Brain microvascular endothelial cell (primary cell): ENCODE measurements at places on chromosomes 2 and 18.

GRCh38 chr2:5479265-5479928, 212.8 kb upstream of the SOX11 start:
- DNase-seq, result no peak

GRCh38 chr2:95014126-95014708, 11.3 kb upstream of the MAL start:
- DNase-seq, result no peak

DNA sequence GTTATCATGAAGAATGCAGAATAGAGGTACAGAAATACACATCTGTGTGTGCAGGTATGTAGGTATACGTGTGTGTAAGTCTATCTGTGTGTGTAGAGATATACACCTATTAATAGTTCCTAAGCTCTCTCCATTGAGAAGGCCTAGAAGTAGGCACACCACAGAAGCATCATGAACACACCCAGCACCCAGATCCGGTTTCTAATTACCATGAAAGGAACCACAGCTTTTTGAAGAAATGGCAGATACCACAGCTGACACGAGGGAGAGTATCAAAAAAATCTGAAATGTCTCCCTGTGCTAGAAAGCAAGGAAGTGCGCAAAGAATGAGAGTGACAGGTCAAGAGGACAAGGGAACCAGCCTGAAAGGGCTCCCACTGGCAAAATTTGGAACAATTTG, 27.7 kb upstream of the AP1S3 start:
- no peak for DNase-seq

DNA sequence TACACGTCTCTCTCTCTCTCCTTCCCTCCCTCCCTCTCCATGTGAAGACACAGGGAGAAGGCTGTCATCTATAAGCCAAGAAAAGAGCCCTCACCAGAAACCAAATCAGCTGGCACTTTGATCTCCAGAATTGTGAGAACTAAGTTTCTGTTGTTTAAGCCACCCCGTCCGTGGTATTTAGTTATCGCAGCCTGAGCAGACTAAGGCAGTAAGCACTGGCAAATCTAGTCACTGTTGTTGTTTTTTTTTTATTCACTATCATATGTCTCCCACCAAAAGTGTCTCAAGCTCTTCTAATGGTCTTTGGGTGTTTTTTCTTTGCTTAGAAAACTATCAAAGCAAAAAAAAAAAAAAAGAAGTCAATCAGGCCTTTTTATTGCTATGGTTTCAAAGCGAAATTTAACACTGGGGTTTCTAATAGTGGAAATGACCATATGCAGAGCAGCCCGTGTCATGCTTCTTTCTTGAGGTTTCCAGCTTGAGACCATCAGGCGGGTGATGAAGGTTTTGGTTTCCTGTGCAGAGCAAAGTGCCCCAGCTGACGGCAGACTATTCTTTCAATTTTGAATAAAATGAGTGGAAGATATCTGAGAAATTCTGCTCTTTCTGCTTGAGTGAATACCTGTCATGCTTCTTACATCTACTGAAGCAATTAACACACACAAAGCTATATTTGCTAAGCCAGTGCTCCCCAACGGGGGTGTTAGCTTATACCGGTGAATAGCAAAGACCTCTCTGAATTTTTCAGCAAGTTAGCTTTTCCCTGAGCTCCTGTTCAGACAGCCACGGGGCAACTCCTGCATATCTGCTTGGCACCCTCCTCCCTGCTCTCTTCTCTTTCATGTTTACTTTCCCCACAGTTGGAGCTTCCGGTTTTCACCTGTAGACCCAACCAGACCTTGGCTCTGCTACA, 394.1 kb upstream of the ATP5MC3 start:
- DNase-seq, result no peak

DNA sequence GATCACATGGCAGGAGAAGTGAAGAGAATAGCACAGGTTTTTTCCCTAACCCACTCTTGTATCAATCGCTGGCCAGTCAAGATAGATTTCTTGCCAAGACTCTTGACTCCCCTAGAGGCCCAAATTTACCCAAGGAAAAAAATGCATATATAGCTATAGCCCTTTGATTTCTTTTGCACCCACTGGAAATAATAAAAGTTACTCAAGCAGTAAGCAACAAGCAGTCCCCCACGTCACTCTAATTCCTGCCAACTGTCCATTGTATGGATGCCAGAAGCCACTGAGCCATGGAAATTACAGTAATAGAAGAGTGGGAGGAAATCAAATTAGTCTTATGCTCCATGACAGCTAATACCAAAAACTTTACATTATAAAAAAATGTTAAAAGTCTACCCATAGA, 125.3 kb upstream of the SLC39A10 start:
- DNase-seq, result no peak

GRCh38 chr2:229675569-229675968, 38.8 kb downstream of the DNER start:
- no peak for DNase-seq

DNA sequence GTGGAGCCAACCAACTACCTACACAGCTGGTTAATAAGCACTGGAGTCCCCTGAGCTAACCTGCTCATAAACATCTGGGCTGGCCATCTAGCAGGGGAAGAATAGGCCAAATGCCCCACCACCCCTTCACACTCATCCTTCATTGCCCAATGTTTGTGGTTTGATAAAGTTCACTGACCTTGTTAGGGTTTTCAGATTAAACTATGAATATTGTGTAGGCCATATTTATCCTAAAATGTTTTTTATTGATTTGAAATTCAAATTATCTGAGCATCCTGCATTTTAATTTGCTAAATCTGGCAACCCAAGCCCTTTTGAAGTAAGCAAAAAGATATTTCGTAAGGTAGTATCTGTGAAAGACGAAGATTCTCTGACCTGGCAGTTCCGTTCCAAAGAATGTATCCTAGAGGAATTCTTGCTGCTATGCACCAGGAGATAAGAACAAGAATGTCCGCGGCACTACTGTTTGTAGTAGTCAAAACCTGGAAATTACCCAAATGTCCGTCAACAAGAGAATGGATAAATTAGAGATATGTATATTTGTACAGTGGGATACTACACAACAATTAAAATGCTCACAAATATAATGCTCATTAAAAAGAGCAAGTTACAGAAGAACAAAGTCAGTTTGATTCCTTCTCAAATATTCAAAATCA, 5.8 kb upstream of the TLK1 start:
- DNase-seq, result no peak

- no peak for DNase-seq
Observed at GRCh38 chr2:62071126-62071598, 124.8 kb upstream of the B3GNT2 start.

GRCh38 chr2:218927876-218928275, 31.6 kb upstream of the CDK5R2 start:
- no peak for DNase-seq

DNA sequence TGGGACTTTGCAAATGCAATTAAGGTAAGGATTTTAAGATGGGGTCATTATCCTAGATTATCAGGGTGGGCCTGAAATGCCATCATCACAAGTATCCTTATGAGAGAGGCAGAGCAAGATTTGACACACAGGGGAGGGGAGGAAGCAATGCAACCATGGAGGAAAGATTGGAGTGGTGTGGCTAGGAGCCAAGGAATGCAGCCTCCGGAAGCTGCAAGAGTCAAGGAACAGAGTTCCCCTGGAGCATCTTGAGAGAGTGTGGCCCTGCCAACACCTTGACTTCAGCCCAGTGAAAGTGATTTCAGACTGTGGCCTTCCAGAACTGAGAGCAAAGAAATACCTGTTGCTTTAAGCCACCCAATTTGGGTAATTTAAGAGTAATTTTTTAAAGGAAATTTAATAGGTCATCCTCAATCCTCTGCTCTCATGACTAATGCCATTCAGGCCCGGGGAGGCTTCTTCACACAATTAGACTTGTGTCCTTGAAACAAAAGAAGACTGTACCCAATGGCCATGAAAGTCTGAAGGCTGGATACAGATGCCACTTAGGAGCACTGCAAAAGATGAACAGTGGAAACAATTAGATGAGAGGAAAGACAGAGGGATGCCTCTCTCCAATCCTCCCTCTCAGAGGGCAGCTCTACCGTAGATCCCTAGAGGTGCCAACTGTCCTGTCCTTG, 250.3 kb upstream of the ID2 start:
- no peak for DNase-seq

DNA sequence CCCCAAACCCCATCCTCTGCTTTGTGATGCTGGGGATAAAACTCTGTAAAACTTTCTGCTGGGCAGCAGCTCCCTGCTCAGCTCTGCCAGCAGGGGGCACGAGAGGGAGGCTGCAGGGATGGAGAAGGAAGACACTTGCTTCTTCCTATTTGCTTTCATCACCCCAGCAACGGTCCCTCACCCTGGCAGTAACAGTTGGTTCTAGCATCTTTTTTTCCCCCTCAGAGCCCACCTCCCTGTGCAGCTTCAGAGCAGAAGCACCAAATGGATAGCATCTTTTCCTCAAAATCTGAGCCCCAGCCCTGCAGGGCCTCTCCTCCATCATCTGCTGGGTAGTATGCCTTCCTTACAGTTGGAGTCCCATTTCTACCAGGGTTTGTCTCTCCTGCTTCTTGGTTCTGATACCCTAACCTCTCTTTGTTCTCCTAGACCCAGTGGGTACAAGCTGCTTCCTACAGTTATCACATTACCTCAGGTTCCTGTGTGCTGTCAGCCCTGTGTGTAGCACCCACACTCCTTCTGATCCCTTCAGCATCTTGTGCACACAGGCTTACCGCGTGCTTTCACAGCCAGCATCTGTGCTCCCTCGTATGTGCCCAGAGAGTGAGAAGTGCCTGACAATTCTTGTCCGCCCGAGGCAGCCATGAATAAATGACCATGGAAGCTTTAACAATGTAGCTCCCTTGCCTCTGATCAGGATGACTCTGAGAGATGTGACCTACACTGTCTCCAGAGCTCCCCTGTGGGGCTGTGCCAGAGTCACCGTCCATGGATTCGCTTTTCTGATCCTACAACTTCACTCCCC, 14.5 kb downstream of the CKAP2L start:
- peak; percentile 81 for DNase-seq

DNA sequence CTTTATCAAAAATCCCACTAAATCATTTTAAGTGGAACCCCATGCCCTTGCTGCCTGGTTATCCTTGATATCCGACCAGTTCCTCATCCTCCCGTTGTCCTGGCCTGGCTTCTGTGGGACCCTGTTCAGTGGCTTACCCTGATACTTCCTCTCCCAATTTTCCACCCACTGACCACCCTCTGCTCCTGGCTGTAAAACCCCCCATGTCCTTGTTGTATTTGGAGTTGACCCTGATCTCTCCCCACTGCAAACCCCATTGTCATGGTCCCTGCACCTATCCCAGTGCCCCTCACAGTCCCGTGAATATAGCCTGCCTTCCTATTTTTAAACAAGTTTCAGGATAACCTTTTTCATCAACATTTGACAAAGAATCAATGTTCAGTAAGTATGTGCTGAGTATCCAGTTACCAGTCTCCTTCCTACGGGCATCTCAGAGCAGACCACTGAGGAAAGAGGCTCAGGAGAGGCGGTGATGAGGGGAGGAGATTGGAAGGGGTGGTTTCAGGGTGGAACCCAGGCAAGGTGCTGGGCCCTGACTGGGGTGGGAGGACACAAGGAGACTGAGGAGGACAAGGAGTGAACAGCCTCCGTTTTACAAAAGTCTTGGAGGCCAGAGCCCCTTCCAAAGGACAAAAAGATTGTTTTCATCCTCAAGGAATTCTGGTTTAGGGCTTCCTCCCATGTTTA, 131.8 kb downstream of the PXDN start:
- no peak for DNase-seq

DNA sequence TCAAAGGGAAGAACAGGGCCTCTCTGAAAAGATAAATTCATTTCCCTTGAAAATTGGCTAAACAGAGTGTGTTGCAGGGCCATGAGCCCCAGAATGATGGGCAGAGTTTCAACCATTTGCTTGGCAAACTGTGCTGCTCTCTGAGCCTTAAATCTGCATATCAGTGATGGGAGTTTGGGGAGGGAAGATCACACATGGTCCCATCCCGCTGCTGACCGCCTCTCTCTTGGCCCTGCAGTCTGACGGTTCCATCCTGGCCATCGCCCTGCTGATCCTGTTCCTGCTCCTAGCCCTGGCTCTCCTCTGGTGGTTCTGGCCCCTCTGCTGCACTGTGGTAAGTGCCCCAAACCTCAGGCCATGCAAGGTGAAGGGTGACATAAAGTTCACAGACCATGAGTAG, 139.0 kb downstream of the ANTXR1 start:
- no peak for DNase-seq

DNA sequence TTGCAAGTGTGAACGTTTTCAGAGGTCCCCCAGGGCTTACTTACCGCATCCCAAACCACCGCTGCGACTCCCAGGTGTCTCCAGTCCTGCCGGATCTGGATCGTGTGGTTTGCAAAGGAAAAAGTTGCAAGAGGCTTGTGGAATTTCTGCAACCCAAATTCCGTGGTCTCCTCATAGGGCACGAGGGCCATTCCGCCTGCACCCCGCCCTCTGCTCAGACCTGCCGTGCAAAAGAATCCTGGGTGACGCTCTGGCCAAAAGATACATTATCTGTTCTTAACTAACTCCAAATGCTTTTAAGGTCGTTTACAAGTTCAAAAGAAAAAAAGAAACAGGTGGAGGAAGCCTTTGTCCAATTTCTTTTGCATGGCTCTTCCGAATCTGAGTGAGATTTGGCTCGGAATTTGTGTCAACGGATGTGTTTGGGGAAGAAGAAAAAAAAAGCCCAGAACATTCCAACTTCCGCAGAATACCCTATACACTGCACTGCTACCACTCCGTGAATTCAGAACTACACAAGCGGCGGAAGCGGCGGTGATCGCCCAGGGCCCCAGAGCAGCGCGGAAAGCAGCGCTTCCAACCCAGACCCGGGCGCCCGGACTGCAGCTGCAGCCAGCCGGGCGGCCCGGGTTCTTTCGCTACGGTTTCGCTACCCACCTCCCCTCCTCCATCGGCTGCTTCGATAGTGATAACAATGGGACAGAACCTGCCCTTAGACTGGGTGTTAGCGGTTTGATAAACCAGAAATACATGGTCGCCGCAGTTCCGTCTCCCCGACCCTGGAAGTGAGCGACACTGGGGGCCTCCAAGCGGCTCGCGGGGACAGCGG, 795 bp downstream of the METTL21A start:
- peak; percentile 67 for DNase-seq

DNA sequence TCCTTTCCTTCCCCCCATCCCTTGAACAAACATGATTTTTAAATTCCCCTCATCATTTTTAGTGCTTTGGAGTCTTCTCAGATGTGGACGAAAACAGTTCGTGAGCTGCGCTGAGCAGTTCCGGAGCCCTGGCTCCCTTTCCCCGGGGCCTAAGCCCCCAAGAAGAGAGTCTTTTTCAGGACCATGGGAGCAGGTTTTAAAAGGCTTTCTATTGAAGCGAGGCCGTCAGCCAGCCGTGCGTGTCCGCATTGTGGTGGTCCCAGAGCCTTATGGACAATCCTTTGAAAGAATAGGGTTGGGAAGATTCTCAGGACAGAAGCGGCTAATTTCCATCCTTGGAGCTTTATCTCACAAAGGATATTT, 290.7 kb downstream of the SOX11 start:
- no peak for DNase-seq

- peak; percentile 2 for DNase-seq
Observed at GRCh38 chr18:50218432-50219197, 23.7 kb upstream of the MYO5B start.

GRCh38 chr18:76518860-76519538, 24.0 kb upstream of the ZNF516 start:
- no peak for DNase-seq

- no peak for DNase-seq
Observed at GRCh38 chr2:21404827-21405625, 281.3 kb downstream of the TDRD15 start.

GRCh38 chr18:3207565-3207964, 12.2 kb downstream of the MYOM1 start:
- DNase-seq, result no peak

GRCh38 chr18:12656938-12657683, 796 bp downstream of the SPIRE1 start:
- peak; percentile 7 for DNase-seq
